ENCODE measurements at places on chromosomes 1 and 21.

GRCh38 chr1:36561361-36561724 lies 78.6 kb upstream of the CSF3R start:
- no peak for DNase-seq

- DNase-seq = no peak
Observed at GRCh38 chr1:109242387-109242786, 7.0 kb upstream of the CELSR2 start.

GRCh38 chr1:46654012-46654411 lies 14.2 kb downstream of the ATPAF1 start:
- no peak for DNase-seq

DNA sequence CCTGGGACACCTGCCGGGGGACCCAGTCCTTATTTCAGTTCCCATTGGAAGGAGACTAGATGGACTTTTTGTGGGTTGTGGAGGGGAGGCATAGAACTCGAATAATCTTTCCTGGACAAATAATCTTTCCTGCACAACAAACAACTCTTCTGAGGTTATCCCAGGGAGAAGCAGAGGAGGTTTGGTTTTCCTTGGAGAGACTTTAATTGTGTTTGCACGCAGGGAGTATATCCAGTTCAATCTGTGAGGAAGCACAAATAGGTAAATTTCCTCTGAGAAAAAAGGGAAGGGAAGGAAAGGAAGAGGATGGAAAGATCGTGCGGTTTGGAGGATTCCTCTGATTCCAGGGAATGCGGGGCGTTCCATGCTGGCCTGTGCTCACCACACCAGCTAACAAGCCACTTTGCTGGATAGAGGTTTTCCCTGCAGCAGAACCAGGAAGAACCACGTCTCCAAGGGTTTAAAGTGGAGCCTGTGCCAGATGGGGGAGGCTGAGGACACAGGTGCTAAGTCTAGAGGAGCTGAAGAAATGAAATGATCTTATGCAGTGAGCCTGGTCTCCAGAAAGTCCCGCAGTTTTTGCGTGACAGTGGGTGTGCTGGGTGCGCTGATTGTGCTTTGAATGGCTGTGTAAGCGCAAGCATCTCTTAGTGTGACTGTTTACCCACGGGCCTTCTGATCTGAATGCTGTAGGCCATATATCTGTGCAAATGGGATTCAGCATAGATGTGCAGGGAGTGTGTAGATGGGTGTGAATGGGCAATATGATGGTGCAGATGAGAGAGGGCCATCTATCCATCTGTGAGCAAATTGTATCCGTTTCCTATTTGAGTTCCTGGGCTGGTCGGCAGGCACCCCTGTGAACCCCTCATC lies 7.6 kb downstream of the PAX7 start:
- no peak for DNase-seq

GRCh38 chr1:90417126-90417525 lies 300.0 kb downstream of the BARHL2 start:
- no peak for DNase-seq

- DNase-seq = no peak
Observed at GRCh38 chr1:234957330-234958065, 171.1 kb downstream of the TOMM20 start.

DNA sequence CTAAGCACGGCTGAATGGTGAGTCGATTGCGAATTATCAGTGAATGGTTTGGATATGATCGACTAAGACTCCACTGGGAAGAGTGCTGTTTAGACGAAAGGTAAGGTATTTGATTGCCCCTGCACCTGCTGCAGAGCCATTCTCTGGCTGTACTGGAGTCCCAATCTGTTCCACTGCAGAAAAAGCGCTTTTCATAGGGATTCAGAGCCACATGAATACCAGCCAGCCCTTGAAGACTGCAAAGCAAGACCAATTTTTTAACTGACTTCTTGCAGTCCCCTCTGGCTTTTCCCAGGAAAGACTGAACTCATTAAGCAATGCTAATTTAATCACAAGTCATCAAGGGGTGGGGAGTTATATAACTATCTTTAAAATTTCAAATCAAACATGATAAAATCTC lies 1.3 kb downstream of the GREM2 start:
- no peak for DNase-seq

DNA sequence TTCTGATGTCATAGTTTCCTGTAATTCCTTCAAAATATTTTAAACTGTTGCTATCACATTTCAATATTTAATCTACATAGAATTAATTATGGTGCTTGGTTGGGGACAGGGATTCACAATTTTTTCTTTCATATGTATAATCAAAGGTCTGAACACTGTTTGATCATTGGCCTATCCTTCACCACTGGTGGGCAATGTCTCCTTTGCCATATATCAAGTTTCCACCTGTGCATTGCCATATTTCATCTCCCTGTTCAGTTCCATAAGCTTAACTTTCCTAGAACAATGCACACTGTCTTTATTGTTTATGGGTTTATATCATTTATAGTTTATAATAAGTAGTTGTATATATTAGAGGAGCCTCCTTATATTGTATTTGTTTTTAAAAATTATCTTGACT lies 374.9 kb upstream of the PTBP2 start:
- no peak for DNase-seq

DNA sequence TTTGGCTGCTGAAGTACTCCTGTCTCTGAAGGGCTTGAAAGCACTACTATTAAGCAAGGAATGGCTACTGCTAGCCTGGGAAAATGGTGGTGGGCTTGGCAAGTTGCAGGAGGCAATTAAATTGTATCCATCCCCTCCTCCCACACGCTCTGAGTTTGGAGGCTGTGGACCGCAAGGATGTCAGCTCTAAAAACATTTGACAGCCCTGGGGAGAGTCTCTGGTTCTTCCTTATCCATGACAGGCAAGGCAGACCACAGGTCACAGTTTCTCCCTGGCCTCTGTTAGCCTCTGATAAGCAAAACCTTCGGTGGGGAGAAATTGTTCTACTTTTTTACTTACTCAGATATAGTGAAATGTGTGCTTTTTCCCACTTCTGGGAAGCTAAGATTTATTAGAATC lies 46.6 kb downstream of the S1PR1 start:
- no peak for DNase-seq

DNA sequence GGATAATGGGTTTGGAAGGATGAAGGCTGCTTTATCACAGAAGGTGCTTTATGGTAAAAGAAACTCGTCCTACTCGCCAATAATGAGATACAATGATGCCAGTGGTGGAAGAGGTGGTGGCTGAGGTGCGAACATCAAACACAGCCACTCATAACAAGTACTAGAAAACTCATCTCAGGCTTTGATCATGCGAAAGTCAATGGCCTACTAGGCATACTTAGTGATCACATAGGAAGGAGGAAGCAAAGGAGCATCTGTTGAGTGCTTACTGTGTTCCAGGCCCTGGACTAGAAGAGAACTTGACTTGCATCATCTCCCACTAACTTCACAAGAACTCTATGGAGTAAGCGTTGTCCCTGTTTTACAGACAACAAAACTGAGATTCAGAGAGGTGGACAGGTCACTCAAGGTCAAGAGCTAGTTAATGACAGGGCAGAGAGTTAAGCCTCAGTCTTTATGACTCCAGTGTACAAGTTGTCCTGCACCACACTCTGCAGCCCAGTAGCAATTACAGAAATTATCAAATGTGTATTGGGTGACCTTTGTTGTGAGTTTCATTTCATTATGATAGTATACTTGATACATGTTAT lies 33.6 kb downstream of the RUNX1 start:
- DNase-seq = no peak

DNA sequence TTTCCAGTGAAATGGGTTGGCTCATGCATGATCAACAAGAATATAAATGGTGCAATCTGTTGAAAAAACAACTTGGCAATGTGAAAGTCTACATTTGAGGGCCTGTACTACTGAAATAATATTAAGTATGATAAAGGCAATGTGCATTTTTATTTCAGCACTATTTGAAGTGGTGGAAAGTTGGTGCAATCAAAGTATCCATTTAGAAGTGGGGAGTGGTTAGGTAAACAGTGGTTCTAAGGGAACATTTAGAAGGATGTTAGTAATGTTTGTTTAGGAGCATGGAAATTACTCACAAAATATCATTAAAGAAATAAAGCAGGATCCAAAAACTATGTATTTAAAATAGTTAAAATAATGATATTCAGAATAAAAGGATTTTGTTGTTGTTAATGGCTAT lies 60.2 kb downstream of the CHRM3 start:
- no peak for DNase-seq

DNA sequence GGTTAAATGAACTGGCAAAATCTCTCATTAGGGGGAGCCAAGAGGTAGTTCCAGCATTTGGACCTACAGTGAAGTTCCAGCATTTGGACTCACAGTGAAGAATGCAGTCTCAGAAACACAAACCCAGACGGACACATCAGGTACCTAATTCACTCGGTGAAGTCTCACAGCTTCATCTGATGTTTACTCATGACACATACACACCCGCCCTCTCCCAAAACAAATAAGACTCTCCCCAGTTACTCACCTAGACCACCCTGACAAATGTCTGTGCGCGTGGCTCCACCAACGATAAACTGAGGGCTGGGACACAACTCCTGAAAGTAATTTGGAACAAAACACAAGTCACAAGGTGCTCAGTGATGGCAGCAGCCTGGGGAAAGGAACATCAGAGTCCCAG lies 11.4 kb downstream of the CAPN8 start:
- DNase-seq = no peak

GRCh38 chr1:18811733-18812452 lies 47.6 kb downstream of the TAS1R2 start:
- no peak for DNase-seq

- no peak for DNase-seq
Observed at GRCh38 chr1:65429806-65430205, 9.3 kb downstream of the LEPR start.

DNA sequence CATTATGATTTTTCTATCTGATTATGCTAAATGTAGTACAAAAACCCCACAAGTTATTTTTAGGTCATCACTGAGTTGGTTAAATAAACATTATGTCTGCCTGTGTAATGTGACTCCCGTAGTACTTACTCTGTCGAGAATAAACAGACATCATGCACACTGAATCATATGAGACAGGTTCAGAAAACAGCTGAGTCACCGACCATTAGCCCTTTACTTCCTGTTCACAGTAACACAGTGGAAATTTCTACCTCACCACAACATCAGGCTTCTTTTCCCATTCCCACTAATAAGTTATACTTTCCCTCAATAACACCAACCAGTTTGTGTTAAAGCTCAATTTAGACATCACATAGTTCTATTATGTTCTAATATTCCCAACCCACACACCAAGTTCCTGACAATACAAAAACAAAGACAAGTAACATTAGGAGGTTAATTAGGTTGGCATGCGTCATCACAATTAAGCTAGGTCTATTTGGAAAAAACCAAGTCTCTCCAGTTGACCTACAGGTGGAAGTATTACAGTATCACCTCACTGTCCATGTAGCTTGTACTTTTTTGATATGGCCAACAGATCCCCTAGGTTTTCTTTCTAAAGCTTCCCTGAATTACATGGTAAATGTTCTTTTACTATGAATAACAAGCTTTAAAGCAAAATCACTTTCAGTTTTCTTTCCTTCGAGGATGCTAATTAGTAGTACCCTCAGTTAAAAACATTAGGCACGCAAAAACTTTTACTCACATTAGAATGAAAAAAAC lies 154.2 kb downstream of the EIF4G3 start:
- DNase-seq = no peak

DNA sequence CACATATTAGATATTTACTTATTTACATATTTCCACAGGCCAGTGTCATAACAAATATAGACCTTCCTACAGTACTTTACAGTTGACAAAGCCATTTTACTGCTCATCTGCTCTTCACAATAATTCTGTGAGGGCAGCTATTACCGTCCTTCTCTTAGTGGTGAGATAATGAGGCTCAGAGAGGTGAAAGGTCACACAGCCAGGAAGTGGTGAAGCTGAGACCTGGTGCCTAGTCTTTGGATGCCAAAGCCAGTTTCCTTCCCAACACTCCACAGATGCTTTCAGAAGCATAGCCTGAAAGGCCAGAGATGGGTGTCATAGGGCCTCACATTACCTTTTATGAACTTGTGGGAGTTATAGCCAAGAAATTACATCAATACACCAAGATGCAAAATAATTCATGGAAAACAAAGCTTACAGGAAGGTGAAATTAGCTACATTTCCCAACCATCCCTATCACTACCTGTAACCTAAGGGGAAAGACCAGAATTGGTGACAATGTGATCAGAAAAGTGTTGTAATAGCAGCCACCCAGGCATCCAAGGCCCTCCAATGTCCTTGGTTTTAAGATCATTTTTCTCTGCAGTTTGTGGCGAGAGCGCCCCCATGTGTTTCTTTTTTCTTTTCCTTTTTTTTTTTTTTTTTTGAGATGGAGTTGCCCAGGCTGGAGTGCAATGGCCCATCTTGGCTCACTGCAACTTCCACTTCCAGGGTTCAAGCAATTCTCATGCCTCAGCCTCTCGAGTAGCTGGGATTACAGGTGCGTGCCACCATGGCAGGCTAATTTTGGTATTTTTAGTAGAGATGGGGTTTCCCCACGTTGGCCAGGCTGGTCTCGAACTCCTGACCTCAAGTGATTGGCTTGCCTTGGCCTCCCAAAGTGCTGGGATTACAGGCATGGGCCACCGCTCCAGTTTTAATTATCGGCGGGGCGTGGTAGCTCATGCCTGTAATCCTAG lies 26.5 kb upstream of the RPL11 start:
- no peak for DNase-seq

GRCh38 chr1:30325085-30325935 lies 398.1 kb downstream of the MATN1 start:
- no peak for DNase-seq

DNA sequence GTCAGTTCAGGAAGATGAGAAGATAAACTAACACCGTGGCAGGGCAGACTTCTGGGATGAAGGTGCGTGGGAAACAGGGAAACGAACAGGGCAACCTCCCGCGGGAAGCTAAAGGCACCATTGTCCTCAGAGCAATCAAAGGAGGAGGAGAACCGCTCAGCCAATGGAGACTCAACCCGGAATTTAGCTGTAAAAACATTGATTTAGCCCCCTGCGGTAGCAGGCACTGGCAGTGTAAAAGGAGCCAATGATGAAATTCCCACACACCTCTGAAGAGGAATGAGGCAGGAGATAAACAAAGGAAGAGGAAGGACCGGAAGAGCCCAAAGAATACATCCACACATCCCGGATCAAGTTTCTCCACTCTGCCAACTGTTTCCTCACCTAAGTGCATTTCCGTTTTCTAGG lies 19.5 kb downstream of the HLCS start:
- DNase-seq = no peak

DNA sequence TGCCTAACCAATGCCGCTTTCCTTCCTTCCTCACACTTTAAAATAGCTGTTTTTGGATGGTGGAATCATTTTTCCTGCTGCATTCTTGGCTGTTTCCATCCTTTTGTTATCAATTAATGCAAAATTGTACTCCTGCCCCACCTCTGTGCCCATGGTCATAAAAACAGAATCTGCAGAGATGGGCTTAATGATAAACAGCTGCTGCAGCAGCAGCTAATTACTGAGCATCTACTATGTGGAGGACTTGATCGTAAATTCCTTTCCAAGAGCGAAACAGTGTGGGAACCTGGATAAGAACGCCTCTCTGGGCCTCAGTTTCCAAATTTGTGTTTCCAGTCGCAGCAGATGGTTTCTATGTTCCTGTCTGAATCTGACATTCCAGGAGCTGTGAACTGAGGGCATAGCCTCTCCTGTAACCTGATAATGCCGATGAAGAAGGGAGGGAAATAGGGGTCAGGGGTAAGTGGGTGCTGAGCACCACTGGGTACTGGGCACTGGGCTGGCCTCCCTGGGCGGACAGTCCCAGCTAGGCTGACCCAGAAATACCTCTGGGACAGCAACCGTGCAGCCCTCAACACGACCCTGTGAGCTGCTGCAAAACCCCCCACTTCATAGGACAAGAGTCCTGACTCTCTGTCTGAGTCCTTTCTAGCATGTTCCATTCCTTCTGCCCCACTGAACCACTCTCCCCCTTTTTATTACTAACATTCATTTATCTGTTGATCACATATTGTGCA lies 121.7 kb downstream of the DMRTB1 start:
- DNase-seq = no peak
